ENCODE measurements at places on chromosomes 2 and 18.

- no peak for DNase-seq
Observed at GRCh38 chr2:224143526-224143925, 104.4 kb upstream of the SERPINE2 start.

- DNase-seq = no peak
Observed at GRCh38 chr18:58101291-58101794, 57.3 kb downstream of the NEDD4L start.

DNA sequence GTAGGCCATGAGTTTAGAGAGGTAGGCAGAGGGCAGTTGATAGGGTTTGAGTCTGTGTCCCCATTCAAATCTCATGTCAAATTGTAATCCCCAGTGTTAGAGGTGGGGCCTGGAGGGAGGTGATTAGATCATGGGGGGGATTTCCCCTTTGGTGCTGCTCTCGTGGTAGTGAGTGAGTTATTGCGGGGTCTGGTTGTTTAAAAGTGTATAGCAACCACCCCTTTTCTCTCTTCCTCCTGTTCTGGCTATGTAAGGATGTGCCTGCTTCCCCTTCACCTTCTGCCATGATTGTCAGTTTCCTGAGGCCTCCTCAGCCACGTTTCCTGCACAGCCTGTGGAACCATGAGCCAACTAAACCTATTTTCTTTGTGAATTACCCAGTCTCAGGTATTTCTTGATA lies 25.5 kb downstream of the MARCHF4 start:
- DNase-seq = no peak

DNA sequence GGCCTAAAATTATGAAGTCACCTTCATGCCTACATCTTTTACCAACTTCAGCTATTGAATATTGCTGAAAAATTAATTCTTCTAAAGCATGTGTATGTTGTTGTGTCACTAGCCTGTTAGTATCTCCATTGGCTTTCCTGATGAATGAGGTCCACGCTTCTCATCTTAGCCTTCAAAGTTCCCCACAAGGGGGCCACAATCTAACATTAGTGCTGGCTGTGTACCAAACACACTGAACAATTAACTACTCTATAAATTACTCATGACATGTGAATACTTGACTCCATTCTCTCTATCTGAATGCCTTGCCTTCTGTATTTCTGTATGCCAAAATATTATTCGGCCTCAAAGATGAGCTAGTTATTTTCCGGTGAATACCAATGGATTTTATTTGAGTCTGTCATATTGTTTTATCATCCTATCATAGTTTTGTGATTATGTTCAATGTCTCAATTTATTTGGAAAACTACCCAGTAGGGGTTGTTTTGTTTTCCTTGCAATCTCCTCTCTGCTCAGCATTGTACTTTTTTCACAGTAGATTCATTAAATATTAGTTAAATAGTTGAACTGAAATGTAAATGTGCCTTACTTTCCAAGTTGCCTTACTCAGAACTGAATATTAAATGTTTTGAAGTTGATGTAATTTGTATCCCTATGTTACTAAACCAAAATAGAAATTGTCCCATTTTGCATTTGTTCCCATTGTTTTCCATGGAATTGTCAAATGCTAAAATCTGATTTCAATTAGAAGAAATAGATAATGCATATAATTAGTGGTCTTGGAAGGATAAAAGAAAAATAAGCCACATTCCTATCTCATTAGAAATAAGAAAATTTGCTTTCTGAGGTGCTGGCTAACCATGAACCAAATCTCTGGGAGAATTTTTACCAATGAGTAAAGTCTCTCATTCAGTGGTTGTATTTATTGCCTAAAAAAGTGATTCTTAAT lies 208.4 kb upstream of the COL3A1 start:
- no peak for DNase-seq

Measured in left renal pelvis (tissue), 4 donors.